ENCODE measurements at places on chromosomes 11 and 22. TPM values are rescaled to one million over a fixed set of nuclear protein-coding genes. Genes with fewer than 3 reads are reported as not detected.

The CALCA gene
- total RNA-seq, result not detected

DNA sequence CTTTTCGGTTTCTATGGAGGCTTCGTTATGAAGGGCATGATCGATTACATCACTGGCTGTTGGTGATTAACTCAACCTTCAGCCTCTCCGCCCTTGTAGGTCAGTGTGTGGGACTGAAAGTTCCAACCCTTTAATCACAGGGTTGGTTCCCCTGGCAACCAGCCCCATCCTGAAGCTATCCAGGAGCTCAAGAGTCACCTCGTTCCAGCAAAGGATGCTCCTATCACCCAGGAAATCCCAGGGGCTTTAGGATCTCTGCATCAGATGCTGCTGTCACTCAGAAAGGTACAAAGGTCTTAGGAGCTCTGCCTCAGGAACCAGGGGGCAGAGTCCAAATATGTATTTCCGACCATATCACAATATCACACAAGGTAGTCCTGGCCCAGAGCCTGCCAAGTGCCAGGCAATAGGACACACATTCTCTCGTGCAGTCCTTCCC, 123.5 kb upstream of the PARVA start:
- DNase-seq, result no peak

DNA sequence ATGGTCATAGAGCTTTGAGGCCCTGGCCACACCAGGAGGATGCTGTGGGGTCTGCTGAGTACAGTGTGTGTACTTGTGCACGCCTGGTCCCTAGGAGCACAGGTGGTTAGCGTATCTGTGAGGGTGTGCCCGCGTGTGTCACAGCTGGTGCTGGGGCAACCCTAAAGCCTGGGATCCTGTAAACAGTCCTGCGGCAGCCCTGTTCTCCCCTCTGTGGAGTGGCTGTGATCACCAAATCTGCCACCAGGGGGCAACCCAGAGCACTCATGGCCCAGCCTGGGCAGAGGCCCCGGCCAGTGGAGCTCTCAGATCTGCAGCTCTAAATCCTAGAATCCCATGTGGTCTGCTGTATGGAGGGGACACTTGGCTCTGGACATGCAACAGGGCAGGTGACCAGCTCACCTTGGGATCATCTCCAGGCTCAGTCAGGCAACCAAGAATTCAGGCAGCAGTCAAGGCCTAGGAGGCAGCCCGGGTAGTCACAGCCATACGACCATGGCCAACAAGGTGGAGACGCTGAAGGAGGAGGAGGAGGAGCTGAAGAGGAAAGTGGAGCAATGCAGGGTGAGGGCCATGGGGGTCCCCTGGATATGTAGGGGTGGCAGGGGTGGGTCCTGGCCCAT, 3.9 kb downstream of the SH3BP1 start:
- DNase-seq, result peak; percentile 76

The CNIH2 gene
- total RNA-seq, result 1.1 TPM

- no peak for DNase-seq
These were observed 266.4 kb upstream of the NCAM1 start for GRCh38 chr11:112694813-112695212.

DNA sequence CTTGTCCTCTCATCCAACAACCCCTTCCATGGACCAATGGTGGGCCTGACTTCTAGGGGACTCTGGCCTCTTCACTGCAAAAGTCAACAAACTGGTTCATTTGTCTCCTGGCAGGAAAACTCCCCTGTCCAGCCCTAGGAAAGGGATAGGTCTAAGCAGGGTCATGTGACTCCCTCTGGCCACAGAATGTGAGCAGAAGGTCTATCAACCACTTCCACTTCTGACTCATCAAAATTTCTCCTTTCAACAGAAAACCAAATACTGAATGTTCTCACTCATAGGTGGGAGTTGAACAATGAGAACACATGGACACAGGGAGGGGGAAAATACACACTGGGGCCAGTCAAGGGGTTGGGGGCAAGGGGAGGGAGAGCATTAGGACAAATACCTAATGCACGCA, 1.3 kb upstream of the ISX start:
- peak; percentile 58 for DNase-seq

DNA sequence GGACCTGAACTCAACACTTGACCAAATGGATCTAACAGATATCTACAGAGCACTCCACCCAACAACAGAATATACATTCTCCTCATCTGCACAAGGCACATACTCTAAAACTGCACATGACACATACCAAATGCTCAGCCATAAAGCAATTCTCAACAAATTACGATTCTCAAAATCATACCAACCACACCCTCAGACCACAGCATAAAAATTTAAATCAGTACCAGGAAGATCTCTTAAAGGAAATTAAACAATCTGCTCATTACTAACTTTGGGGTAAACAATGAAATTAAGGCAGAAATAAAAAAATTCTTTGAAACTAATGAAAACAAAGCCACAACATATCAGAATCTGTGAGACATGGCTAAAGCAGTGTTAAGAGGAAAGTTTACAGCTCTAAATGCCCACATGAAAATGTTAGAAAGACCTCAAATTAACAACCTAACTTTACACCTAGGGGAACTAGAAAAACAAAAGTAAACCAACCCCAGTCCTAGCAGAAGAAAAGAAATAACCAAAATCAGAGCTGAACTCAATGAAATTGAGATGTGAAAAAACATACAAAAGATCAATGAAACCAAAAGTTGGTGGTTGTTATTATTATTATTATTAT, 37.2 kb downstream of the TMEM123 start:
- no peak for DNase-seq

DNA sequence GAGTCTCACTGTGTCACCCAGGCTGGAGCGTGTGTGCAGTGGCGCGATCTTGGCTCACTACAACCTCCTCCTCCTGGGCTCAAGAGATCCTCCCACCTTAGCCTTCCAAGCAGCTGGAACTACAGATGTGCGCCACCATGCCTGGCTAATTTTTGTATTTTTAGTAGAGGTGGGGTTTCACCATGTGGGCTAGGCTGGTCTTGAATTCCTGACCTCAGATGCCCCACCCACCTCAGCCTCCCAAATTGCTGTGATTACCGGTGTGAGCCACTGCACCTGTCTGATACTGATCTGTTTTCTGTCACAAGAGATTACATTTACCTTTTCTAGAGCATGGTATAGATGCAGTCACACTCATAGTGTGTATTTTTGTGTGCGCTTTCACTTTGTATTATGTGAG, 11.6 kb downstream of the ATG13 start:
- DNase-seq, result no peak

The HPS5 gene
- total RNA-seq, result 19.2 TPM

All from K562 (cell line).